CD4-positive, alpha-beta T cell treated with Interleukin-4 for 4 hours (primary cell): ENCODE measurements at places on chromosomes 16 and 17.

GRCh38 chr17:49670002-49670401 is 7.9 kb downstream of the SPOP start:
- no peak for DNase-seq

- DNase-seq: no peak
Observed at GRCh38 chr16:77548766-77549165, 113.9 kb upstream of the ADAMTS18 start.

- peak; percentile 22 for DNase-seq
Observed at GRCh38 chr17:83081684-83082201, 2.3 kb downstream of the METRNL start.

DNA sequence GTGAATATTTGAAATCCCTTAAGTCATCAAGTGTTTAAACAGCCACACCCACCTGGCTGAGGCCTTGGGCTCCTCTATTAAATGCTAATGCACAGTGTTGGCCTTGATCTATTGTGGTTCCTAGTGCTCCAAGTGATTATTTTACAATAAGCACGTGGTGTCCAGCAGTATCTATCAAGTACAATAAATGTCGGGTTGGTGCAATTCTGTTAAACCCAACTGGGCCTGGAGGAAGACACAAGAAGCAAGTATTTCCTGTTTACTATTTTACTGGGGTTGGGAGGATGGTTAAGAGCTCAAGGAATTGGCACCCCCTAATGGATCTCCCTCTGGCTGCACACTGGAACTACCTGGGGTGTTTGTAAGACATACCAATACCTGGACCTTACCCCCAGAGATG is 72.1 kb upstream of the HNF1B start:
- DNase-seq: no peak

DNA sequence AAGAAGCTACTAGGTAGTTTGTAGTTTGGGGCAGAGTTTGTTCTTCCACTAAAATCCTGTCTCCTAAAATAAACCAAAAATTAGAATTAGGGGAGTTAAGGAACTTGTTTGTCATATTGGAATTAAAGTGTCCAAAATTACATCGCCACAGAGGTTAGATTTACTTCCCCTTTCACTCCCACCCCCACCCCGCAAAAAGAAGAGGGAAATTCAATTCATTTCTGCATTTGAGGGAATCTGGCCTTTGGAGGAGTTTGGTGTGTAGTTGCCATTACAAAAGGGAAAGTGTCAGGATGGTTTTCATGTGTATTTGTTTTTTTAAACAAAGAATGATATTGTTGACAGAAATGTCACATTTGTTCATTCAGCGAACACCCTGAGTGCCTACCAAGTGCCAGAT is 5.8 kb downstream of the TMEM97 start:
- no peak for DNase-seq

DNA sequence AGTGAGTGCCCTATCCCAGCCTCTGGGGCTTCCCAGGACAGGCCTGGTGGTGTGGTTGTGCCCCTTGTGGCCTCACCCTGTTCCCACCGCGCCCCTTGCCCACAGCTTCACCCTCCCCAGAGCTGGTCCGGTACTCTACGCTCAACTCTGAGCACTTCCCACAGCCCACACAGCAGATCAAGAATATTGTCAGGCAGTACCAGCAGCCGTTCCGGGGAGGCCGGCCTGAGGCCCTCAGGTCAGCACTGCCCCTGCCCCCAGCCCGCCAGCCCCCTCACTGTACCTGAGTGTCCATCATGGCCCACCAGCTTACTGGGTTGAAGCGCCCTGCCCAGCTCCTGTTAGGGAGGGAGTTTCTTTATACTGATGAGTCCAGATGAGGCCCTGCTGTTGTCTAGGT is 32.3 kb upstream of the ALKBH5 start:
- DNase-seq: no peak

GRCh38 chr16:71430744-71431143 is 11.1 kb downstream of the TLE7 start:
- no peak for DNase-seq

GRCh38 chr17:10628756-10629155 is 28.4 kb downstream of the MYH3 start:
- no peak for DNase-seq

DNA sequence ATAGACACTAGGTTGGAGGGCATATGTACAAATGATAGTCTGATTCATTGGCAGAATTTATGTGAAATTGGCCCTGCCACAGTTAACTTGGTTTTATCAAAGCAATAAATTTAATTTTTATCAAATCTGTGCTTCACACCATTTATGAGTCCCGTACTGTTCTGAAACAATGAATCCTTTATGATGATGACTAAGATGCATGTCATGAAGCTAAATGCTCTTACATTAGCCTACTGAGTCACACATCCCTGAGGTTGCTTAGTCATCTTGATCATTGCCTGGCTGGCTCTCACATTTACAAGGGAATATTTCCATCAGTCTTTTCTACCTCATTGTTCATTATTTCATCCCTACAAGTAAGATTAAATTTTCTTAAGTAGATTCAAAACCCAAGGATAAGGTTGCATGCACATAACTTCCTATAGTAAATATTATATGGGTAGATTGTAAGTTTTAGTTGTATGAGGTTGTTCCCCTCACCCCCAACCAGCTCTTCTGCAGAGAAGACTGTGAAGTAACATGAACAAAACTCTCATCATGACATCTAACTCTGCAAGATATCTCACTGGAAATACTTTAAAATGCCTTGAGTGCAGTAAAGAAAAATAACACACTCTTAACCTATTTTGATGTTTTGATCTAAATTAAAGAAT is 170.7 kb downstream of the CYB561 start:
- DNase-seq: peak; percentile 9

DNA sequence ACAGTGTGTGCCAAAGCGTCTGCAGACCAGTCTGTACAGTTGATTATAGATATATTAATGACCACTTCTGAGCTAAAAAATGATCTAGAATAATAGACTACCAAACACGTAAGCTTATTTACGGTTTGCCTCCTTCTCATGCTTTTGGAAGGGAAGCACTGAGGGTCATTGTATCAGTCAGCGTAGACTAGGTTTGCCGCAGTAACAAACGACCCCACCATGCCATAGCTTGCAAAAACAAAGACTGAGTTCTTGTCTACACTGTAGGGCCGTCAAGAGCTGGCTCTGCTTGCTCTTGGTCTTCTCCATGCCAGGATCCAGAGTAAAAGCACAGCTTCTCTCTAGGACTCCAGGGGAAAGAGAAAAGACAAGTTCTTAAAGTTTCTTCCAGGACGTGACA is 680.7 kb downstream of the MAF start:
- no peak for DNase-seq

DNA sequence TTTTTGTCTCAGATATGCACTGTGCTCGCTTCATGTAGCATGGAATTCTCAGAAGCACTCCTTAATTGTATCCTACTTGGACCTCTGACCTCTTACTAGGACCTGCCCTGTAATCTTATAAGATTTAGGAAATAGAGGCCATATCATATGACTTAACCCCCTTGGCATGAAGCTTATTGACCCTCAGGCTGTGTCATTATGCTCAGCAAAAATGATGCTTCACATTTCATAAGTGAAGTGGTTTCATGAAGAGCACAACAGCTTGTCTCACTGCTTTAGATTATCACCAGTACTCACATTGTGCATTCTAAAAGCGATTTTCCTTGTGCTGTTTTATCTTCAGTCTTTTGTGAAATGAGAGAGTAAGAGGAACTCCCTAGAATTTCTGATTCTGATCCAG is 6.4 kb downstream of the PHKB start:
- no peak for DNase-seq

- no peak for DNase-seq
Observed at GRCh38 chr16:3597676-3598075, 13.7 kb downstream of the SLX4 start.

DNA sequence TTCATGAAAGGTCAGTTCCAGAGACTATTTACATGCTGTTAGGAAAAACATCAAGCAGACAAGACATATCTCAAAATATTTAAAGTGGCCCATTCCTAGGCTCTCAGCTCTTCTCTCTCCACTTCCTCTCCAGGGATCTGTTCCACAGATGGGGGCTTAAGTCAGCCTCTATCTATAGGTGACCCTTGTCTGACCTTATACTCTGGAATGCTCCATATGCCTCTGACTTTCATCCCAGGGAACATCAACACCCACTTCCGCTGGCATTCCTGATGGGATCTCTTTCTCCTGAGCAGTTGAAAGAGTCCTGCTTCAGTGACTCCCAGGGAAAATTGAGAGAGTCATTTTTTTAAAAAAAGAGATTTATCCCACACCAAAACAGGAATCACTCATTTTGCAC is 11.5 kb upstream of the WIPI1 start:
- DNase-seq: no peak

DNA sequence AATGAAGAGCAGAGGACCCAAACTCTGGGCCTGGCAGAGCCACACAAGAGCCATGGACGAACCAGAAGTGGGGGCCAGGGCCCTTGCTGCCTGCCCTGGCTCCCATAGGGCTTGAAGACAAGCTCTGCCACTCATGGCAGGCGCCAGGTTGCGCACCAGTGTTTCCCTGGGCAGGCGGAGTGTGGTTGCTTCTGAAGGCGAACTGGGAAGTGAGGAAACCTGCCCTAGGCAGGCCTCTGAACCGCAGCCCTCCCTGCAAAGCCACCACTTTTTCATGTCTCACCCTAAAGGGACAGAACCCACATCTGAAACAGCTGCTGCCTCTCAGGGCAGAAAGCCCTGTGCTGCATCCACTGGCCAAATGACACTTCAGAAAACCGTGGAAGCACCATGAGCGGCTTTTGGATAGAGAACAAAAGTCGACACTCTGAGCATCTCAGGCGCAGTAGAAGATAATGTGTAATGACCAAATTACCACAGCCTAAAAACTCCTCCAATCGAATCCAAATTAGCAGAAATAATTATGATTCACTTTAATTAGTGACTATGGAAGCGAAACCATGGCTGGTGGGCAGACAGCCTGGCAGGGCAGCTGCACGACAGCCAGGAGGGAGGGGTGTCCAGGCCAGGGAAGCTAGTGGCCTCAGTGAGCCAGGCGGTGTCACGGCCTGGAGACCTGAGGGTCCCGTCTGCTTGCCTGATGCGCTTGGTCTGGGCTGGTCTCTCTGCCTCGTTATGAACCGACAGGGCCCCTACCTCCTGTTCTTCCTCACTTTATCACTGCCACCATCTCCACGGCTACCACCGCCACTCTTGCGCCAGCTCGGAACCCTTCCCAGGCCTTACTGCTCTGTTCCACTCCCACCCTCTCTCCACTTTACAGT is 59.1 kb downstream of the PRMT7 start:
- DNase-seq: peak; percentile 20

GRCh38 chr16:76125871-76126270 is 151.3 kb upstream of the CNTNAP4 start:
- DNase-seq: no peak

DNA sequence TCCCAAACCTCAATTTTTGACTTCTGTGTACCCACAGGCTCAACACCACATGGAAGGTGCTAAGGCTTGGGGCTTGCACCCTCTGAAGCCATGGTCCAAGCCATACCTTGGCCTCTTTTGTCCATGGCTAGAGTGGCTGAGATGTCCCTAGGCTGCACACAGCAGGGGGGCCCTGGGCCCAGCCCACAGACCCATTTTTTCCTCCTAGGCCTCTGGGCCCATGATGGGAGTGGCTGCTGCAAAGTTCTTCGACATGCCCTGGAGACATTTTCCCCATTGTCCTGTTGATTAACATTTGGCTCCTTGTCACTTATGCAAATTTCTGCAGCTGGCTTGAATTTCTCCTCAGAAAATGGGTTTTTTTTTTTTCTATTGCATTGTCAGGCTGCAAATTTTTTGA is 47.0 kb downstream of the TBC1D26 start:
- no peak for DNase-seq

- DNase-seq: no peak
Observed at GRCh38 chr16:67190041-67190440, at the start of gene EXOC3L1. Gene EXOC3L1 (minus strand): TSS chr16:67190136. CDS start chr16:67189676, 460 bp downstream.

DNA sequence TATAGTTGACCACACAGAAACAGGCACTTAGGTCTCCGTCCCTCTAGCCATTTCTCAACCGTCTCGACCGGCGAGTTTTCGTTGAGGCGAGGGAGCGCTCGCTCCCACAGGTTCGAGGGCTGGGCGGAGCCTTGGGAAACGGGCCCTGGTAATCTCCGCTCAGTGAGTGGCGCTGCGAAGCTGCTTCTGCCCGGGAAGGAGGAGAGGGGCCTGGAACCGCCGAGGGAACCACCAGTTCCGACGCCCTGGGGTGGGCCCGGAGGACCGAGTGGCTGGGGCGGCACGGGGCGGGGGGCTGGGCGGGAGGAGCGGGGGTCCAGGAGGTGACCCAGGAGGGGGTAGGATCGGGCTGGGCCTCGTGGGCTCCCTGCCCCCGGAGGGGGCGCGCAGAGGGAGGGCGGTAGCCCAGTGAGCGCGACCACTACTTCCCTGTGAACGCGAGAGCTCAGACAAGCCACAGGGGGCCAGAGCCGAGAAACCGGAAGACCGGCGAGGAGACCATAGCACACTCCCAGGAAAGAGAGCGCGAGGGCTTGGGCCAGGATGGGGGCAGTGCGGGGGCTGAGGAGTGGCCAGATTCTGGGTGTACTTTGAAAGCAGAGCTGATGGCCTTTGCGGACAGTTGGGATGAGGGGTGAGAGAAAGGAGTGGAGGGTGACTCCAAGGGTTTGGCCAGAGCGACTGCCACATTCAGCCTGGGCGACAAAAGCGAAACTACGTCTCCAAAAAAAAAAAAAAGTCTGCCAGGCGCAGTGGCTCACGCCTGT is 29.9 kb upstream of the ARL4D start:
- DNase-seq: peak; percentile 57

- DNase-seq: peak; percentile 13
Observed at GRCh38 chr17:42673885-42674754, 2.7 kb downstream of the PLEKHH3 start.

DNA sequence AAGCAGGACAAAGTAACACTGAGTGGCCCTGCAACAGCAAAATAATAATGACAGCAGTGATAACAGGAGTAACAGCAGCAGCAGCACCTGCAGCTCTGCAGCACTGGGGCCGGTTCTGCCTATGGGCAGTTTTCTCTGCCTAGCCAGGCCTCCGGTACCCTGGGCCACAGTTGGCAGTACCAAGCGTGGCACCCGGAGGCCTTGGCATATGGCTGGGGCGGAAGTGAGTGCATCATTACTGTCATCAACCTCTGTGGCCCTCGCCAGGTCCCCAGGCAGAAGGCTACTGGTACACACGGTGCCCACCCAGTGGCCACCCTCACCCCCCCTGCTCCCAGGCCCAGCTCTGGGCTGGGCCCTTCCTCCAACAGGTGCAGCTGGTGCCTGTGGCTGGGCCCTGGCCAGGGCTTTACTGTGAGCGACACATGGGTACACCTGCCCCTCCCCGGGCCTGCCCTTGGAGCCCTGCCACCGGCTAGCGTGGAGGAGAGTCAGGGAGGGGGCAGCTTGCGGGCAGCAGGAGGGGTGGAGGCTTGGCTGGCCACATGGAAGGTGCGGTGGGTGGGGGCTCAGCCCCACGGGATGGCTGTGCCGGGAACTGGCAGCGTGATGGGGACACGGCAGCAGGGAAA is 3.0 kb downstream of the KCNJ12 start:
- no peak for DNase-seq

DNA sequence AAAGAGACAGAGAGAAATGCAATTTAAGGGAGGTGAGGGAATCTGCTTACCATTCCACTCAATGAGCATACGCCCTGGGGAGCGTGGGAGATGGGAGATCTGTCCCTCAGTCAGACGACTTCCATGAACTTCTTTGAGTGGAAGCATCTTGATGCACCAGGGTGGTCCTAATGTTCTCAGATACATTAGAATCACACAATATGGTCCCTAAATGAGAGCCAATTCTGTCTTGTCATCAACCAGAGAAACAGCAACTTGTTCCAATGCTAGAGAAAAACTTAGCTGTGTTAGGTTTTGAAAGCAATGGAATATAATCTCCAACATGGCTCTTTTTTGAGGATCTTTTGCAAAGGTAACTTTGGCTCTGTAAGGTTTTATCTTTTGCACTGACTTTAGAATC is 44.1 kb downstream of the GPR139 start:
- DNase-seq: no peak
